Fibroblast of the aortic adventitia (primary cell): ENCODE measurements at places on chromosomes 3 and 15.

- DNase-seq = no peak
These were observed 559.3 kb upstream of the ARRDC4 start for GRCh38 chr15:97401195-97401594.

GRCh38 chr3:31240874-31241273, 291.9 kb upstream of the STT3B start:
- DNase-seq = no peak

DNA sequence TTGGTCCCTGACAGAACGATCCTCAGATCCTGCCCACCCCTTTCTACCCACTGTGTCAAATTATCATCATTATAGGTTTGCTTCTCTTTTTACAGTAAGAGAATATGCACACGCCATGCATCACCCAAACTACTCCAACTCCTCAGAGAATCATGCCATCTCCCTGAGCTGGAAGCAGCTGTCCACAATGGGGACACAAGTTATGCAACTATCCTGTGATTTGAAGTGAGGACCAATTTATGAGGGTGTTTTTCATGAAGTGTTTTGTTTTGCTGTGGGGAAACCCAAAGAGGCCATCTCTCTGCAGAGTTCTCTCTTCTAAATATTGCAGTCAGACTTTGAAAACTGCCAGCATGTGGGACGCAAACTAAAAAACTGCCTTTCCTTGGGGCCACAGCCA, 35.8 kb upstream of the TNFSF10 start:
- no peak for DNase-seq

DNA sequence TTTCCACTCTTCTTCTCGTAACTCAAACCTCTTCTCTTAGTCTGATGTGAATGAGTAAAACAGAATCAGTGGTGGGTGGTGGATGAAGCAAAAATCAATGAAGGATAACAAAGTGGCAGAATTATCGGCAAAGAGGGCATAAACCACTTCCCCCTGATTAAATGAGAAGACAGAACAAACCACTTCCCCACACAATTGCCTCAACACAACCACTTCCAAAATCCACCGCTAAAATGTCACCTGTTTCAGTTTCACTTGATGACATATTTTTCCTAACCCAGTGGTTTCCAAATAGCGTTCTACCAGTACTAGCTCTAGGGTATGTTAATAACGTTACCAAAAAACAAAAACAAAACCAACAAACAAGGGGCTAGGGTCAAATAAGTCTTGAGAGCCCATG, 478.7 kb upstream of the WNT5A start:
- DNase-seq = no peak

GRCh38 chr15:76972389-76973361, 22.3 kb upstream of the PSTPIP1 start:
- peak; percentile 74 for DNase-seq

- DNase-seq = peak; percentile 38
These were observed 19.6 kb downstream of the HEMK1 start for GRCh38 chr3:50588759-50589433.
